Stimulated activated CD4-positive, alpha-beta T cell treated with anti-CD3 and anti-CD28 coated beads, Interleukin-15, amount 100 ng/mL, for 24 hours (primary cell): ENCODE measurements at places on chromosomes 12 and 14.

- no peak for DNase-seq
These were observed 5.3 kb upstream of the SINHCAF start for GRCh38 chr12:31331242-31331641.

GRCh38 chr12:47744005-47744651, 14.6 kb downstream of the RAPGEF3 start:
- peak; percentile 59 for DNase-seq

GRCh38 chr14:55794655-55795595, 214.9 kb downstream of the KTN1 start:
- DNase-seq, result no peak

DNA sequence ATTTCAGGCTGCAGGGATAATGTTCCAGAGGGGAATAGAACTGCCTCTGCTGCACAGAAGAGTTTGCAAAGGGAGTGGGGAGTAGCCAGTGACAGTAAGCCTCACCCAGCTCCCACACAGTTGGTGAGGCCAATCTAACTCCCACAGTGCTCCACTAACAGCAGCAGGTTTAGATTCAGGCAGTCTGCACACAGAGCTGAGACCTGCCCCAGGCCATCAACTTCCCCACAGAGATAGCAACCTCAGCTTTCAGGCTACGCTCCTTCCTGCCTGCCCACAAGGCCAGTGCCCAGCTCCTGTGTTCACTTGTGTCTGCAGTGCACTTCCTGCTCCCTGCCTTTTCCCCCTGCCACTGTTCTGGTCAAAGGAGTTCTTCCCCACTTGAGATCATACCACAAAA, 107.5 kb downstream of the TBC1D30 start:
- no peak for DNase-seq

DNA sequence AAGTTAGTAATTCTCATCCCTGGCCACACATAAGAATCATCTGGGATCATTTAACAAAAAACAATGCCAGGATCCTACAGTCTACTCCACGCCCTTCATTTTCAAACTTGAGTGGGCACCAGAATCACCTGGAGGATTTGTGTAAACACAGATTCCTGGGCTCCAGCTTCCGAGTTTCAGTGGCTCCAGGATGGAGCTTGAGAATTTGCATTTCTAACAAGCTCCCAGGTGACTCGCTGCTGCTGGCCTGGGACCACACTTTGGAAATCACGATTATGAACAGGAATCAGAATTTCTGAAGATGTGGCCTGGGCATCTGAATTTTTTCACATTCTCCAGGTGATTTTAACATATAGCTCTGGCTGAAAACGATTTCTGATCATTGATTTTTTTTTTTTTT, 234.8 kb downstream of the CACNA1C start:
- no peak for DNase-seq

DNA sequence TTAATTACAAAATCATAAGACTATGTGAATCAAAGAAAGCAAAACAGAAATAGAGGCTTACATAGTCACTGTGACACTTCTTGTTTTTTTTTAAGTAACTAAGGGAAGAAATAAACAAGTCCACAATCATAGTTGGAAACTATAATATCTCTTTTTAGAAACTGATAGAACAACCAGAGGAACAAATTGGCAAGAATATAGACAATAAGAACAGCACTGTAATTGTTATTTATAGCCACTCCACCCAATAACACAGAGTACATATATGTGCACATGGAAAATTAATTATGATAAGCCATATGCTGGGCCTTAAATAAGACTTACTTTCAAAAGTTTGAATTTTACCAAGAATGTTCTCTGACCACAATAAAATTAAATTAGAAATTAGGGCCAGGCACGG, 101.1 kb downstream of the PLEKHG7 start:
- no peak for DNase-seq

DNA sequence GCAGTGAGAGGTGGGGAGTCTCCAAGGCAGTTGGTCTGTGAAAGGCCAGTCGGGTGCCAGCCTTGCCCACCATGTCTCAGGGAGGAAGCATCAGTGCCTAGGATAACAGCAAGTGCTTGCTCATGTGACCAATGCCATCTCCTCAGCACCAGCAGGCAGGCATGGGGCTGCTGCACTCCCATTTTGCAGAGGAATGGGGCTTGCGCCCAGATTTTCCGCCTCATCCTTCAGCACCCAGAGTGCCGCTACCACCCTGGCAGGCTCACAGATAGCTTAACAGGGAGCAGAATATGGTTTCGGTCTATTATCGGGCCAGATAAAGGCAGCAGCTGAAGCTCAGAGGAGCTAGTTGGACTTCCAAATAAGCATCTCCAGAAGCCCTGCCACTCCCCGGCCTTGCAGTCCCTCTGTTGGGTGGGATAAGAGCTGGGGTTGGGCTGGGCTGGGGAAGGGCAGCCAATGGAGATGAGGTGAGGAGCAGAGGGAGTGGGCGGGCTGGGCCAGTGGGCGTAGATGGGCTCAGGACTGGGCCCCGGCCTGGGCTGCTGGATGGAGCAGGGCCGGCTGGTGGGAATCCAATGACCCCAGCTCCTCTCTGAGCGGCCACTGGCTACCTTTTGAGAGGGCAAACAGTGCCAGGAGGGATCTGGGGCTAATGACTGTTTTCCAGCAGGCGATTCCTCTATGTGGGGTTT, 8.4 kb upstream of the KRT80 start:
- DNase-seq, result no peak

GRCh38 chr14:63956326-63956725, 103.5 kb downstream of the SYNE2 start:
- DNase-seq, result no peak

DNA sequence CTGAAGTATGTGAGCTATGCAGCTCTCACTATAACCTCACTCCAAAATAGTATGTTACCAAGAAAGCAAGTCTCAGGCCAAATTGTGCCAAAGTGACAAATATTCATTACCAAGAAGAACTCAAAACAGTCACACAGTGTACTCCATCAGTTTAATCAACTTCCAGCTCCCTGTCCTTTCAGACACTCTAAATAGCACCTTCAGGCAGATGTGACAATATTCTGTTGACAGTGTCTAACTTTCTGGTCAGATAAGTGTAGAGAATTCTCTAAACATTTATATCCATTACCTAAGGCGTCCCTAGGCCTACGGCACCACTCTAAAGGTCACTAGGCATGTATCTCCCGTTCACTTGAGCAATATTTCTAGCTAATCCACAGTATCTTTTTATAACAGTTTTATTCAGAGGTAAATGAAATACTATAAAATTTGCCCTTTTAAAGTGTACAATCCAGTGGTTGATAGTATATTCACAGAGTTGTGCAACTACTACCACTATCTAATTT, 21.7 kb downstream of the CPNE8 start:
- no peak for DNase-seq

- DNase-seq, result no peak
These were observed 293.7 kb downstream of the TTC6 start for GRCh38 chr14:37889087-37889486.

GRCh38 chr12:121610239-121611149, 15.8 kb upstream of the ORAI1 start:
- DNase-seq, result no peak

DNA sequence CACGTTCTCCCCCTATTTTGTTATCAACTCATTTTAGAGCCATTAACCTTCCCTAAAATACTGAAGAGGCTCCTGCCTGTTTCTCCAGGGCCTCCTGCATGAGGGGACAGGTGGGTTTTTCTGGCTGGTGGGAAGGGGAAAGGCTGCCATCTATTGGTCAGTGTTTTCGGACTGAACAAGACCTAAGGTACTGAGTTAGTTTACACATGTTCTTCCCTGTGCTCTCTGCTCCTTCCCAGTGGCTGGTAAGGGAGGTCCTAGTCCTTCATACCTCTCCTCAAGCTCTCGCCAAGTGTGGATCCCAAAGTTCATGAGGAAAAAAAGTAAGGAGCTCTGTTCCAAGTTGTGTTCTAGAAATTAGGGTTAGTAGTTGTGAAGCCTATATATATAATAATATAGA, 357.5 kb downstream of the FSCB start:
- DNase-seq, result no peak

DNA sequence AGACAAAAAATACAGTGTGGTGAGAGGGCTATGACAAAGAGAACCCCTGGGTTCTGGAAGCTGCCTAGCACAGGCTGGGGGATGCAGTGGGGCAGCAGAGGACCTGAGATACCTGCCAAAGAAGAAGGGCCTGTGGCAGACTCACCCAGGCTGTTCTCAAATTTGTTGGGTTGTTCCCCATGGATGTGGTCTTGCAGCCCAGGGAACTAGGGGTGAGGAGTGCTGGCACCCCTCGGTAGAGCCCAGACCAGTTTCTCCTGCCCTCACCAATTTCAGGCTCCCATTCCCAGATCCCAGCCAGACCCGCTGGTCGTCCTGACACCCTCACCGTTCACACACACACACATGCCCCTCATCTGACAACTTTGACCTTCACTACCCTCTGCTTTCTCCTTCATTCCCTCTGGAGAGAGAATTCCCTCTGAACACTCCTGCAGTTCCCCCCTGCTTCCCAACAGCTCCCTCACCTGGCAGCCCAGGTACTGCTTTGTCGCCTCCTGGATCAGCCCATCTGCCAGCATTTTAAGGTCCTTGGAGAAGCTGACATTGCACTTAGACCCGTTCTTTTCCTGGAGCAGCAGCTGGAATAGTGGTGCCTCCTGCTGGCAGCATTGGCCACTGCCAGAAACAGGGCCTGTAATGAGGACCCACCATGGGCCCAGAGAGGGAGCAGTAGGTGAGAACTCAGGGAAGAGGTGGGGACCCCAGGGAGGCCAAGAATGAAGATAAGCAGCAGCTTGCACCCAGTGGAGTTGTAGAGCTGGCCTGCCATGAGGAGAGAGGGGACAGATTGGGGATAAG, 5.9 kb upstream of the GDF11 start:
- DNase-seq, result peak; percentile 76

GRCh38 chr14:86388216-86388615, 858.3 kb downstream of the FLRT2 start:
- no peak for DNase-seq

GRCh38 chr12:125038976-125039625, 26.1 kb upstream of the AACS start:
- DNase-seq, result no peak

- DNase-seq, result no peak
These were observed 42.2 kb downstream of the TMEM117 start for GRCh38 chr12:43878050-43878449.

GRCh38 chr14:101731187-101732080, 30.1 kb upstream of the PPP2R5C start:
- peak; percentile 93 for DNase-seq

DNA sequence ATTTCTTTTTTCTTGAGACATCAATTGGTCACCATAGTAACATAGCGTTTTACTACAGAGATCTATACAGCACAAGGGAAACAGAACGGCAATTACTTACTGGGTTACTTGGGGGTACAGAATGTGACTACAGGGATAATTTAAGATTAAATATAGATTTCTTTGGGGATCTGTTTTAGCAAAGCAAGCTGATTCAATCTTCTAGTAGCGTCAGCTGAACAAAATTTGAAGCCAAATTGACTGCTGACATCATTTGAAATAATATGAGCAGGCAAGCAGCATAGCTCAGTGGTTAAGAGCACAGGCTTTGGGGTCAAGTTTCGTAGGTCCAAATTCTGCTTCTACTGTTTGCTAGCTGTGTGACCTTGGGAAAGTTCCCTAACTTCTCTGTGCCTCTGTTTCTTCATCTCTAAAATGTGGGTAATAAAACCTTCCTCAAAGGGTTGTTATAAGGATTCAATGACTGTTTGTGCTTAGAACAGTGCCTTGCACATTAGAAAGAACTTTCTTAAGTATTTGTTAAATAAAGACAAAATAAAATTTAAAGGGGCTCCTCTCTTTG, 12.8 kb downstream of the GPR19 start:
- no peak for DNase-seq

DNA sequence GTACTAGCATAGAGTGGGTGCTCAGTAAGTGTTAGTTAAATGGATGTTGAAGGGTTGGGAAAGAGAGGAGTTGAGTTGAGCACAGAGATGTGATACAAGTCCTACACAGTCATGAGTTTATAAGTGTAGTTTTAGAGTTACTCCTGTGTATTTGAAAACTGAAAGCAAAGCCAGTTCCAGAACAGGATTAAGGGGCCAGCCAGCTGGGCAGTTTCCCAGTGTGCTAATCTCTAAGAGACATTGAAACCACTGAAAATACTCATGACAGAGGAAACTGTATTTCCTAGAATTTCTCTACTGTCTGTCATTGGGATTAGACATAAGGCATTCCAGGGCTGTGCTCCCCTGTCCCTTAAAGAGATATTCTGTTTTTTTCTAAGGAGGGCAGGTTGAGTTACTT, 101.0 kb downstream of the DERA start:
- no peak for DNase-seq

DNA sequence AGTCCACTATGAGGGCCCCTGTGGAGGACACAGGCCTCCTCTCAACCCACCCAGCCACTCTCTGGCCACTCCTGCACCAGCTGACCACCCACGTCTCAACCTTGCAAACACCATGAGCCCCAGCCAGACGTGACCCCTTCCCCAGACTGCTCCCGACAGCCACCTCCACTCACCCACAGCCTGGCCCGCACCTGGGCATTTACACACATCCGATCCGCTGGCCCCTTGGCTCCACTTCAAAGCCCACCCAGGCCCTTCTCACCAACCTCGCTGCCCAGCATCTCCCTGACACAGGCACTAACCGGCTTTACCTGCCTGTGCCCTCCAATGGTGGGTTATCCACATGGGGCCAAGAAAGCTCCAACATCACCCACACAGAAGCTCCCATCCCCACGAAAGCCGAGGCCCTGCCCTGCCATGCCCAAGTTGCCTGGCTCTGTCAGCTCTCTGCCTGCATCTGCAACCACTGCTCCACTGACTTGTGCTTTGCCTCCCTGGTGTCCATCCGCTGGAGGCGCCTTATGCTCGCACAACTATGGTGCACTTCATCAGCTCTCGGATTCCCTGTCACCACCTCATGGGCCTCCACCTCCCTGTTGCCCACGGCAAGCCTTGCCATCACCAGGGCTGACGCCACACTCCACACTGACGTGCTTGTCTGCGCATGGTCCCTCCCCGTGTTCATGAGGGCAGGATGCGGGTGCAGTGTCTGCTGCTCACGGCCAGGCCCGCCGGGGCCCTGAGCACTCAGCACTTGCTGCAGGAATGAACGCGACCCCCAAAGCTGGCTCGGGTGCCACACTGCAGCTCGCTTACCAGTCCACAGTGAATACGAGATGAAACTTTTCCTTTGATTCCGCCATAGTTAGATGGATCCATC, 16.7 kb downstream of the P2RX2 start:
- no peak for DNase-seq

- no peak for DNase-seq
These were observed 7.7 kb downstream of the SOX5 start for GRCh38 chr12:23941780-23942179.

DNA sequence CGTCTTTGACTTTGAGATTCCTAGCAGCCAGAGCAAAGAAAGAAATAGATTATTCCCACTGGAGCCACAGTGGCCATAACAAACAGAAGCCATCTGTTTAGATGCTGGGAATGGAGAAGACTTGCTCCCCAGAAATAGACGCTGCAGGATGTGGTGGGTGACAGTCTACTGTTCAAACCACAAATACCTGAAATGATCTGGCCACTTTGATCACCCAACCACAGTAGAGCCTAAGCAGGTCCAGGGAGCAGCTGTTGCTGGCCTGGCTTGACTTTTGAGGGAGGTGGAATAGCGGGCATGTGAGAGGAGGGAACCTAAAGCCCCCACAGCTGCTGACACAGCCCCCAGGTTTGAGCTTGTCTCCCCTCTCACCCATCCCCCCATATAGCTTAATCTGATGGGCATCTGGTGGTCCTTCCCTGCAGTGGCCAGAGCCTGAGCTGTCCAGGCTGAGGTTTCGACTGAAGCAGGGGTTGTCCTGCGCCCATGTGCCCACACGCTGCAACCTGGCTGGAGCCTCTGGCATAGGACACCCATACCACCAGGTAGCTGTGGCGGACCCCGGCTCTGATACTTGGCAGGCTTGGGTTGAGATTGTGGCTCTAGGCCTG, 38.7 kb downstream of the SH2B3 start:
- DNase-seq, result peak; percentile 53

GRCh38 chr12:121717041-121717699, 4.6 kb downstream of the TMEM120B start:
- DNase-seq, result no peak
